Aorta (tissue), 5 donors: ENCODE measurements at places on chromosomes 4 and X.

DNA sequence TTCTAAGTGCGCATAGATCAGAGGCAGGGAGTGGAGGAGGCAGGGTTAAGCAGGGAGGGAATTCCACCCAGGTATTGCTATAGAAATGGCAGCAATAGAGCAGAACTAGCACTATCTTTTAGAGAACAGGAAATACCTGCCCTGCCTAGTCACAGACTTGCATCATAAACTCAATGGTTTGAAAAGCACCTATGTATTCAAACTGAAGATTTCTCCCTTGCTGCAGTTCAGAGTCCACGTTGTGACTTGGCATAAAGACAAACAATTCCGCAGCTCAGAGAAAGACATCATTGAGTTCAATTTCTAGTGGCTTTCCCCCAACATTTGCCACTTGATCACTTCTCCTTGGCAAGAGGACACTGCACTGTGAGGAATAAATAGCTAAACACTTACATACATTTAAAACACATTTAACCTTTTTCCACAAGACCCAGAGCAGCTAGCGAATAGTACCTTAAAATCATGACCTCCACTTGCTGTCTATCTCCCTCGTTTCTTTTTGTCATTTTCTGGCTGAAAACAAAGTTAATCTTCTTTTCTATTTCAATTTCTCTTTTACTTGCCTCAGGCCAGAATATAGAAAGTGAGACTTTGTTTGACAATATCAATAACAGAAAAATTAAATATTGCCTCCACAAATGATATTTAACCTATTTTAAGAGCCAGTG is 42.4 kb downstream of the SLC7A11 start:
- DNase-seq: no peak

DNA sequence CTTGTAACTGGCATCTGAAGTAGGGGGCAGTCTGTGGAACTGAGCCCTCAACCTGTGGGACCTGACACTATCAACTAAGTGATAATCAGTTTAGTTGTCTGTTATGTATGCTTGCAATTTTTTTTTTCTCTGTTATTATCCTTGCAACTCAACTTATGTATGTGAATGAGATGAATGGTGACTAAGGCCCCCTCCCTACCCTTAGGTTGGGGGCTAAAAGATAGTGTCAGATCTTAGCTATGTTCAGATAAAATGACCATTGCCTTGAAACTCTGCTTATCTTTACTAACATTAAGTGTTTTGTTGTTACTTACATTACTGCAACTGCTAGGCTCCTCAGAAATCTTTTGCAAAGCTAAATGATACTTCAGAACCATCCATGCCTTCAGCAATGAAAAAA is 31.5 kb downstream of the TMEM184C start:
- DNase-seq: no peak

GRCh38 chr4:60805500-60806313 is 394.4 kb upstream of the ADGRL3 start:
- no peak for DNase-seq

GRCh38 chr4:52884994-52885393 is 22.9 kb downstream of the RASL11B start:
- no peak for DNase-seq

DNA sequence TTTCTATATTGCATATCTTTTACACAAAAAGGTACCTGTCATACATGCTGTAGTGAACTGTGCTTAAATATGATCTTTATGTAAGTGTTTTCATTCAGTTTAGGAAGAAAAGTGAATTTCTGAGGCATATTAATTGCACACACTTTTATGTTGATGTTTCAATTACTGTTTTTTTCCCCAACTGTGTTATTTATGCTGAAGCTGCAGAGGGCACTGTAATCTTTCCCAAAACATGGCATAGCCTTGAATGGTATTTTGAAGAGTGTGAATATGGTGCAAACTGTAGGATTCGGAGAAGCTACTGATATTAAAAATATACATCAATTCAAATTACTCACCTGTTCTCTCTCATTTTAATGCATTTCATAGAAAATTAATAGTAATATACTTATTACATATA is 6.0 kb upstream of the CENPE start:
- DNase-seq: no peak

DNA sequence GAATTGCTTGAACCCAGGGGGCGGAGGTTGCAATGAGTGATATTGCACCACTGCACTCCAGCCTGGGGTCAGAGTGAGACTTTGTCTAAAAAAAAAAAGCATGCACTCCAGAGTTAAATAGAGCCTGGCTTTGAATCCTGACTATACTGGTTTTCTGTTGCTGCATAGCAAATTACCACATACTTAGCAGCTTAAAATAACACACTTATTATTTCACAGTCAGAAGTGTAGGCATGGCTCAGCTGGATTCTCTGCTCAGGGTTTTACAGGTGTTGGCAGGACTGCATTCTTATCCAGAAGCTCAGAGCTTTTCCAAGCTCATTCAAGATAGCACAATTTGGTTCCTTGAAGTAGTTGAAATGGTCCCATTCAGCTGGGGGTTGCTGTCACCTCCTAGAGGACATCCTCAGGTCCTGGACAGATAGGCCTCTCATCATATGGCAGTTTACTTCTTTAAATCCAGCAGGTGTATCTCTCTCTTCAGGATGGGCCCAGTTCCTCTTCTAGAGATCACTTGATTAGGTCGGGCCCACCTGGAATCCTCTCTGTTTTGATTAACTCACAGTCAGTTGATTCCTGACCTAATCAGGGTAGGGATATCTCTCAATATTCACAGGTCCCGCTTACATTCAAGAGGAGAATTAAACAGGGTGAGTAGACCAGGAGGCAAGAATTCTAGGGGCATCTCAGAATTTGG is 26.8 kb downstream of the DOCK11 start:
- DNase-seq: no peak

DNA sequence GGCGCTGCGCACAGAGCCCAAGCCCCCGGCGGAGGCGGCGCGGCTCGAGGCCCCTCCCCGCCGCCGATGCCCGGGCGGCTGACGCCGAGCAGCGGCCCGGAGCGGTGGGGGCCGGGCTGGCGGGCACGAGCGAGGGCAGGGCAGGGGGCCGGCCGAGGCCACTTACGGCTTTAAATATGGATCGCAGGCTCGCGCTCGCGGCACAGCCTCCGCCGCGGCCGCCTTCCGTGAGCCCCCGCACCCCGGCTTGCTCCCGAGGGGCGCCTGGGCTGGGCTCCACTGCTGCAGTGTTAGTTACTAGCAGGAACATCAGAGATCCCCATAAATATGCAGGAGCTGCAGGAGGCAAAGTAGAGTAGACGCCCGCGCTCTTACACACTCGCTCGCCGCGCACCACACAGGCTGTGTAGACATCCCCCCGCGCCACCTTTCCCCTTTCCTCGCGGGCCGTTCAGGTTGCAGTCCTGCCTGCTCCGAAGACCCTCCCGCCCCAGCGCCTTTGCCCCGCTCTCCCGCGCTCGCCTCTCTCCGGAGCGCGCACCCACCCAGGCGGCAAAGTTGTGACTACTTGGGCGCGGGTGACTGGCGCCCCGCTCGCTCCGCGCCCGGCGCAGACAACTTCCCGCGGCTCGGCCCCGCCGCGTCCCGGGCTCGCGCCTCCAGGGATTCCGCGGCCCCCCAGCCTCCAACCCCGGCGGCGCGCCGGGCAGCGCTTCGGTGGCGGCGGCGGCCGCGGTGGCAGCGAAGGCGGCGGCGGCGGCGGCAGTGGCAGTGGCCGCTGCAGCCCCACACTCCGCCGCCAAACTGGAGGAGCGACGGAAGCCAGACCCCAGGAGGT is 152.0 kb upstream of the SLC4A4 start:
- DNase-seq: peak; percentile 58

DNA sequence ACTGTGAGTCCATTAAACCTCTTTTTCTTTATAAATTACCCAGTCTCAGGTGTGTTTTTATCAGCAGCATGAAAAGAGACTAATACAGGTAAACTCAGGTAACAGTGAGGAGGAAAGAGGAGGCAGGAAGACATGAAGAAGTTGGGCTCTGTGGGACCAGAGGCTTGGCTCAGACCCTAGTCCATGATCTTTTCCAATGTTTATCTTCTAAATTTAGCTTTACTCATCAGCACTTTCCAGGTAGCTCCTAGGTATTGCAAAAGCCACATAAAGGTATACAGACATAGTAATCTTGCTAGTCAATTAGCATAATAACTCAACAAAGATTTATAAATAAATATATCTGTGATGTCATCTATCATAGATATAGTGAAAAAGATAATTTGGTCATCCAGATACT is 11.2 kb upstream of the FRYL start:
- DNase-seq: no peak

GRCh38 chr4:153013202-153013977 is 77.3 kb downstream of the FHDC1 start:
- no peak for DNase-seq

DNA sequence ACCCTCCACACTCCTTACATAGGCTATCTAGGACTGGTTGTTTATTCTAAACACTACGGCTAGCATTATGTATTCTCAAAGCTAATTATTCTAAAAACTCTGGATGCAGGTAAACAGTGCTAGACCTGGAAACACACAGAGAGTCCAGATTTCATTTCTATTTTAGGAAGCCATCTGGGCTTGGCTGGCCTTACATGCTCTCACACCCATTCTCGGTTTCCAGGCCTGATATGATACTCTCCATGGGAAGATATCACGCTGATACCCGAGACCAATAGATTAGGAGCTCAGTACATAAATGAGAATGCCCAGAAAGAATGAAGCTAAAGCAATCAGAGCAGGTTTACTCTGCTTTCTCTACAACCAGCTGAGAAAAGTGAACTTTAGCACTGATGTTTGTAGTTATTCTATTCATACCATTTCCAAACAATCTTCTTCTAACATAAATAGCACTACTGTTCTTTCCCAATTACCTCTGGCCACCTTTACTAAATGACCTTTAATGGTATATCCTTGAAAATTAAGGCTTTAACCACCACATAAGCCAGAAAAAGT is 973.3 kb downstream of the PCDH18 start:
- no peak for DNase-seq

DNA sequence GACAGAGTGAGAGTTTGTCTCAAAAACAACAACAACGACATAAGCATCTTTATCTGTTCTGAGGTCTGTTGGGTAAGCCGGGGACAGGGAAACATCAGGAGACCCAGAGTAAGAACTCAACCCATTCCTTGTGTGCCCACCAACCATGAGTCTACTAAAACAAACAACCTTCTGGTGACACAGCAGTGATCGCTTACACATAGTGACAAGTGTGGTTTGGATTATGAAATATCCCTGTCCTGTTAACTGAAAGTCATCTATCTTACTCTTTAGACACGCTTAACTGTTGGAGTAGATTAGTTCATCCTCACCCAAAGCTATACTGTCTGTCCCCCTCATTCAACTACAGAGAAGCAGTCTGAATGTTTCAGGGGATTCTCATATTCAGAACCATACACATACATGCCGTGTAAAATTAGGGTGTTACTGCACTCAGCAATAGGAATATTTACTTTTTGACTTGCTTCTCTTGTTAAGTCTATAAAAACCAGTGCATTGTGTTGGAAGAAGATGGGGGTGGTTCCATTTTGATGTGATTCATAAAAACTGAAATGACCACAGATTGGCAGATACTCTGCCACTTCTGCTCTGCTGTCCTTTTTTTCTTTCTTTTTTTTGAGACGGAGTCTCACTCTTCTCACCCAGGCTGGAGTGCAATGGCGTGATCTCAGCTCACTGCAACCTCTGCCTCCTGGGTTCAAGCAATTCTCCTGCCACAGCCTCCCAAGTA is 27.4 kb downstream of the PHKA2 start:
- DNase-seq: no peak

DNA sequence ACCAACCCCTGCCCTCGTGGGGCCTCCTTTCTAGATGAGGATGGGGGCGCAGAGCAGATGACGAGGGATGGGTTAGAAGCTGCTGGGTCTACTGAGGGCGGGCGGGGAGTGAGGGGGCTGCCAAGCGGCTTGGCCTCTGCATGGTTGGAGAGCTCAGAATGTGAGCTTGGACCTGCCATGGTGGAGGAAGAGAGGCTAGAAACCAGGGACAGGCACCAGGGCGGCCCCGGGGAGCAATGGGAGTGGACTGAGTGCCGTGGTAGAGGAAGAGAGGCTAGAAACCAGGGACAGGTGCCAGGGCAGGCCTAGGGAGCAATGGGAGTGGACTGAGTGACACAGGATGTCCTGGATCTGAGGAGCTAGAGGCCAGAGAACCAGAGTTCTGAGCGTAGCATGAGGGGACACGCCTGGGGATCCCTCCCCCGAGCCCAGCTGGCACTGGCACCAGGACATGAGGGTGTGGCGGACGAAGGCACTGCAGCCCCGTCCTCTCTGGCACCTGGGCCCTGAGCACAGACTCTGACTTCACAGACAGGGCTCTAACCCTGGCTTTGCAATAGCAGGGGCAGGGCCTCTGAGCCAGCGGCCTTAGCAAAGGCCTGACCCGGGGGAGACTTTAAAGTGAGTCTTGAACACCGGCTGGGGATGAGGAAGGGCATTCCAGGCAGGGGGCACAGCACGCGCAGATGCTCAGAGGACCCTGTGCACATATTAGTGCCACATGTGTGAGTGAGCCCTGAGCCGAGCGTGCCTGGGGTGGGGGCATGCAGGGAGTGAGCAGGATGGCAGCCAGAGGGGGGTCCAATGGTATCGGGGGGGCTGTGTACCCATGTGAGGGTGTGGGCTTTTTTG is 214.0 kb upstream of the PSAPL1 start:
- DNase-seq: peak; percentile 46

DNA sequence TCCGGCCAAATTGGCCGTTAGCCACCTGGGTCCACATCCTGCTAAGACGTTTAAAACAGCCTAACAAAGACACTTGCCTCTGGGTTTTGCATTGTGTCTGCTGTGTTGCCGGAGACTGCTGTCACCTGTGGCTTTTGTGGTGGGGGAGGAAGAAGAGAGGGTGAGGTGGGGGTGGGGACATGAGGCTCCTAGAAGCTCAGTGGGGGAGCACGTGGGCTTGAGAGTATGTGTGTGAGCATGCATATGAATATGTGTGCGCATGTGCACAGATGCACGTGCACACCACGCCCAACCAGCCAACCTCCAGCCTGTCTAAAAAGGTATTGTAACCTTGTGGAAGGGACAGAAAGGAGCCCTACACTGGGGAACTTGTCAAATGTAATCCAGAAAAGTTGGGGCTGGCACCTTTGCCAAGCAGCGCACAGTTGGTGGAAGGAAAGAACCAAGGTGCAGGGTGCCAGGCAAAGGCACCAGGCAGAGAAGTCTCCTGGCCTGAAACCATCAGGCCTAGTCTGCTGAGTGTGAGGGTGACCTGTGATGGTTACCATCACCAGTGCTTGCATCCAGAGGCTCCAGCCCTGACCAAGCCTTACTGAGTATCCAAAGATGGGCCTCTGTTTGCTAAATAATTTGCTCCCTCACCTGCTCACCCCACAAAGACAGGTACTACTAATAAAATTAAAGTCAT is 10.1 kb upstream of the SASH3 start:
- DNase-seq: no peak

- DNase-seq: no peak
Measured at GRCh38 chr4:45679411-45679810, 444.4 kb downstream of the GABRG1 start.

- DNase-seq: no peak
Measured at GRCh38 chr4:164894702-164895101, 17.7 kb downstream of the APELA start.

- no peak for DNase-seq
Measured at GRCh38 chrX:17542123-17542522, 167.1 kb downstream of the NHS start.
